Nasal cavity respiratory epithelium epithelial cell of viscerocranial mucosa (primary cell): ENCODE measurements at places on chromosomes 13 and 19. TPM values are rescaled to one million over a fixed set of nuclear protein-coding genes. Genes with fewer than 3 reads are reported as not detected.

GNA15 gene
- total RNA-seq: 93.0 and 95.7 TPM in 2 replicates

TUBA3C gene
- total RNA-seq: not detected in 2 replicates

APC2 gene
- total RNA-seq: 0.14 and 0.34 TPM in 2 replicates

PSG2 gene
- total RNA-seq: not detected in 2 replicates

JAK3 gene
- total RNA-seq: 0.34 and 0.78 TPM in 2 replicates

PSMC4 gene
- total RNA-seq: 84.1 and 118 TPM in 2 replicates

ABCA7 gene
- 15.1 and 16.1 TPM in 2 replicates for total RNA-seq

RCBTB1 gene
- total RNA-seq: 24.6 and 44.7 TPM in 2 replicates
